ENCODE measurements at places on chromosomes 6 and 20.

DNA sequence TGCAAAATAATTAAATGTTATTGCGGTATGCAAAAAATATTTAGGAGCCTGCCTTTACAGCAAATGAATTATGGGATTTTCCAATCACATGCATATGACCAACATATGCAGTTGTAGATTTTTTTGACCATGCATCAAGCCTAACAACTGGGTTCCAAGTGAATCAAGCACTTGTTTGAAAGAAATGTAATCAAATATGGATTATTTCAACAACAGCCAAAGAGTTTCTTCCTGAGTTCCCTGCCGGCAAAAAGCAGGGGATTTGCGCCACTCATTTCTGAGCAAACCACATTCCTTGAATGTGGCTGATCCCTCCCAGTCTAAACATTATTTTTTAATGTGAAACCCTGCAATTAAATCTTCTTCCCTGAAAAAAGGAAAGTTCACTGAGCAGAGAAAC, 100.1 kb upstream of the ADTRP start:
- no peak for DNase-seq

DNA sequence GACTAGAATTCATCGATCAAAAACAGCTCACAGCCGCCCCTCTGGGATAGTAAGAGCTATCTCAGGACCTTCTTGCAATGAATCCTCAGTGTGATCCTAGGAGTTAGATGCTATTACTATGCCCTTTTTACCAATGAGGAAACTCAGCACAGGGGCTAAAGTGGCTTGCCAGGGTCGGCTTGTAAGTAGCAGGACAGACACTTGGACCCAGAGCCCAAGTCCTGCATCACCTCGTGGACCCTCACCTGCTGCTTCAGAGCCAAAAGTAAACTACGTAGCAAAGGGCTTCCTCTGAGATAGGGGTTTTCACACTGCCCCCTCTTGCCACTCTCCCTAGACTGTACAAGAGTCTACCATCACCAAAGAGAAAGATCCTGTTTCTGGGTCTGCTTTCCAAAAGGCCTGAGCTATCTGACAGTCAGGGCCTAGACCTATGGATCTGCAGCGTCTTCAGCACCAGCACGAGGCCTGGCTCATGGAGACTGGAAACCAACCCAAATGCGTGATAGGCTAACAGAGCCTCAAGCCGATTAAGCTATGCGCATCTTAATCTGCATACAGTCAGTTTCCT, 172.3 kb downstream of the ANKRD60 start:
- DNase-seq: no peak

- no peak for DNase-seq
Observed at GRCh38 chr6:78398292-78398691, 469.1 kb upstream of the IRAK1BP1 start.

DNA sequence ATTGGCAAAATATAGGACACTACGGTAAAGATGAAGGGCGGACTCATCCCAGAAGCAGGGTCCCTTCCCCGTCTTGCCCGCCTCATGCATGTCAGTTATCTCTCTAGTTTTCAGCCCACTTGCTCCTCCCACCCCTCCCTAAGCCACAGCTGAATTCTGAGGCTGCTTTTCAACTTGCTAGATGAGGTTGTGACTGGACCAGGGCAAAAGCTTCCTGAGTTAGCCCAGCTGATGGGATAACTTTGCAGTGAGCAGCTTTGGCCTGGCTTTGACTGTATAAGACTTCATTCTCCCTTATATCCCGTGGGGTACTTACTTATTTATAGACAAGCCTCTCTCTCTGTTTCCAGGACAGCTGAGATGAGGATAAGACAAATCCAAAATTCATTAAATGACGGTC, 23.2 kb downstream of the GHRH start:
- no peak for DNase-seq

DNA sequence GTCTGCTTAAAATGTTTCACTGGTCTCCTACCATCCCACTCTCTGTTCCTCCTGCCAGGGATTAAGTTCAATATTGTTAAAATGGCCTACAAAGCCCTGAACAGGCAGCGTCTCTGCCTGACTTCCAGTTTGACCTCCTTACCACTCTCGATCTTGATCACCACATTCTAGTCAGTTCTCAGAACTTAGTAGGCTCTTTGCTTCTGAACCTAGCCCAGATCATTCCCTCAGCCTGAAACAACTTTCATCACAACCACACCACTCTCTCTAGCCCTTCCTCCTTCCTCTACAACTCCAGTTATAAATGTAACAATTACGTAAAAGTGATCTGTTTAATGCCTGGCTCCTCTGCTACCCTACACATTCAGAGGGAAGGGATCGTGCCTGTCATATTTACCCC, 53.3 kb downstream of the ATG5 start:
- DNase-seq: no peak

DNA sequence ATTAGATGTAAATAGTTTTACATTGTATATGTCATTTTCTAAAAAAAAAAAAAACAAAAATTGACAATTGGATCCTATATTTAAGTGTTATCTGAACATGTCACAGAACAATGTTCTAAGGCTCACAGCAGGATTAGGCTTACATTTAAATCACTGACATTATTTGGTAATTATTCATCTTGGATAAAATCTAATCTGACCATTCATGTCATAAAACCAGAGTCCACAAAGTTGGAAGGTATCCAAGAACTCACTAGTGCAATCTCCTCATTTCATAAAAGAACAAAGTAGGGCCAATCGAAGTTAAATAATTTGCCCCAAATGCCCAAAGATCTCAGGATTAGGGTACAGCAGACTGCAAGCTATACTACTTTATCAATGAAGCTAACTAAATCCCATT, 73.0 kb downstream of the PDSS2 start:
- DNase-seq: no peak

- DNase-seq: no peak
Observed at GRCh38 chr6:137660296-137660731, 166.1 kb upstream of the OLIG3 start.

GRCh38 chr6:107538856-107539387, 49.0 kb downstream of the SOBP start:
- DNase-seq: no peak

DNA sequence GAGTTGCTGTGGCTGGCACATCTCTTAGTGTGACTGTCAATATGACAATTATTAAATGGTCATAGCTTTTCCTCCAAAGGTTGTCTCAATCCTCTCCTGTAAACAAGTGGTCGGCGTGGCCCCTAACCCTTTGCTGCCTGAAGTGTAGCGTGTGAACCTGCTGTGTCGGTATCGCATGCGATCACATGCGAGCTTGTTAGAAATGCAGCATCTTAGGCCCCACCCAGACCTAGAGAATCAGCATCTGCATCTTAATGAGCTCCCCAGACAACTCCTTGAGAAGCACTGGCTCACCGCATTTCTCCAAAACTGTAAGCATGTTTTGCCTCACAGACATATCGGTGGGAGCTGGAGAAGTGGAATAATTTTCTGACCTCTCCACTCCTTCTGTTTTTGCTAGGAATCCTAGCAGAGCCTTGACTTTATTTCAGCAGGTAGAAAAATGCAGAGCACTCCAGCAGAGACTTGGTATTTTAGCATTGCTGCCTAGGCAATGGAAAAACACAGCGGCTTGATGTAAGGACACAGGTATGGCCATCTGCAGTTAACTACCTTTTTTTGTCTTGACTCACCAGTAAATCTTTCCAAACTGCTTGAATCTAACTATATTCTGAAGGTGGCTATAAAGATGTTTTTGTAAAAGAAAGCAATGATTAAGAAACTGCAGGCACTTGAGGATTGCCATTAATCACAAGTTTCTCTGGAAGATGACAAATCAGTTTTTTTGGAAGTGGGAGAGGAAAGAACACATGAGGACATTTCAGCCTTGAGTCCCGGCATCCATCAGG, 67.6 kb downstream of the PSMG4 start:
- no peak for DNase-seq

DNA sequence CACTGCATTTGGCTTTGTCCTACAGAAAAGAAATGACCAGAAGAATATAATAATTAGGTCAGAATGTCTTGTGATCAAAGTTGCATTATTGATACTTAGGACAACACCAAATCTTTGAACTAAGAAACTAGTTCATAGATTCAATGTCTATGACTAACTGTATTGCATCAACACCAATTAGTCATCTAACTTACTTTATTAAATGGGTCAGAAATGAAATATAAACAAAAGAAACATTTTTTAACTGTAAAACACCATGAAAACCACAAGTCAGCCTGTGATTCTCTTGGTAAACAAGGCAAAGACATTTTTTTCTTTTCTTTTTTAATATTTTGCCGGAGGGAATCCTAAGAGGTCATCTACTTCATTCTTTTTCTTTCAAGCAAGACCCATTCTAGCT, 114.1 kb upstream of the HDDC2 start:
- DNase-seq: no peak

- DNase-seq: no peak
Observed at GRCh38 chr6:157280157-157280556, 43.2 kb downstream of the TMEM242 start.

GRCh38 chr6:138979813-138980668, 8.0 kb downstream of the REPS1 start:
- DNase-seq: no peak

All from T-helper 17 cell (primary cell).